ENCODE measurements at places on chromosomes 12 and 14.

GRCh38 chr12:91271185-91271584 is 88.6 kb upstream of the DCN start:
- no peak for DNase-seq

GRCh38 chr12:79737875-79738718 is 47.3 kb upstream of the PAWR start:
- no peak for DNase-seq

- DNase-seq = no peak
These were observed 299.6 kb upstream of the DCN start for GRCh38 chr12:91482231-91482630.

- no peak for DNase-seq
These were observed 28.4 kb downstream of the AREL1 start for GRCh38 chr14:74684434-74684833.

GRCh38 chr14:70881549-70882177 is 25.6 kb upstream of the PCNX1 start:
- DNase-seq = no peak

DNA sequence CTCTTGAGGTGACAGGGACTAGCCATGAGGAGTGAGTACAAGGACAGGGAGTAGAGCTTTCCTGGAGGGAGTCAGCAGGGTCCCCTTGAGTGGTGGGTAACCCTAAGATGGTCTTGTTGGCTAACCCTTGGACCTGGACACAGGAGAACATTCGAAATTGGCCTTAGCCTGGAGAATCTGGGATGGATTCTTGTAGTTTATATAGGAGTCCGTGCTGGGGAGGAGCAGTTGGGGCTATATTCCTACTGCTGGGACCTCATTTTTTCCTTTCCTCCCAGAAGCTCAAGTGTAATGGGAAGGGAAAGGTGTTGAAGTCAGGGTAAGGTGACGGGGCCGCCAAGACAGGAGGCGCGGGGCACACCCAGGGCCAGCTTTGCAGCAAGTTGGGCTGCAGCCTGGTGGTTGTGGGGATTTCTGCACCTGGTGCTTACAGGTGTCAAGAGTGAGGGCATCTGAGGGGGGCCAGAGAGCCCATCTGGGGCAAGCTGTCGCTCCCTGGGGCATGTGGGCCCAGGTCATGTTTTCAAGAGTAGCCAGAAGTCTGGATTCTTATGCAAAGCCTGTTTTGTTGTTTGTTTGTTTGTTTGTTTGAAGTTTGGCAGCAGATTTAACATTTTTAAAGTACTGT is 5.1 kb downstream of the BCL7A start:
- DNase-seq = no peak

- DNase-seq = no peak
These were observed 95.4 kb downstream of the TTC7B start for GRCh38 chr14:90720832-90721231.

DNA sequence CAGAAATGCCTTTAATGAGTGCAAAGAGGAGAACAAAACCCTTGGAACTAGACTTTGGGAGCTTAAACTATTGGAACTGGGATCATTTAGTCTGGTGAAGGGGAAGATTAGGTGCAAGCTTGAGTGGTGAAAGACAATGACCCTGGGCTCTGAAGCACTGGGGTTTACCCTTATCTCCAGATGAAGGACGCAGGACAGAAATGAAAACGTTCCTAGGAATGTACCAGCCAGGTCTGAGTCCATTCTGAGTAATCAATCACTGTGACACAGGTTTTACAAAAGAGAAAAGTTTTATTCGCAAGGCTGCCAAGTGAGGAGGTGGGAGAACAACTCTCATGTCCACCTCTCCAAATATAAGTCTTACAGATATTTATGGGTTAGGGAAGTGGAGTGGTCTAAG is 249.1 kb downstream of the LRIG3 start:
- DNase-seq = no peak

GRCh38 chr12:28780096-28780495 is 369.0 kb upstream of the FAR2 start:
- DNase-seq = no peak

- no peak for DNase-seq
These were observed 951 bp downstream of the WDHD1 start for GRCh38 chr14:55025948-55026347.

- DNase-seq = no peak
These were observed 137.3 kb downstream of the C12orf75 start for GRCh38 chr12:105467710-105468366.

DNA sequence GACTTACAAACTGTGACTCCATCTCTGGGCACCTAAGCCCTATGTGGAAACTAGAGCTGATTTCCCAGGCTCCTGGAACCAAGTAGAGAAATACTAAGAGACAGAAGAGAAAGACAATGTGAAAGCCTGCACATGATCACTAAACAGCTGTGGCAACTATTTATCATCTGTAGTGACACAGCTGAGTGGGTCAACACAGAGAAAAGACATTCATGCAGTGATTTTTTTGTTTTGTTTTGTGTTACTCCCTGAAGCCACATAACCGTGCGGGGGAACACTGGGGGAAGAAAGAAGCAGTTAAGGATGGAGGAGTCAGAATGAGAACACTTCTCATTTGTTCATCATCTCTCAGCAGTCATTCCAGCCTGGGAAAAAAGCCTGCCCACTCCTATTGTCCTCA is 1.5 kb downstream of the PRR4 start:
- no peak for DNase-seq

DNA sequence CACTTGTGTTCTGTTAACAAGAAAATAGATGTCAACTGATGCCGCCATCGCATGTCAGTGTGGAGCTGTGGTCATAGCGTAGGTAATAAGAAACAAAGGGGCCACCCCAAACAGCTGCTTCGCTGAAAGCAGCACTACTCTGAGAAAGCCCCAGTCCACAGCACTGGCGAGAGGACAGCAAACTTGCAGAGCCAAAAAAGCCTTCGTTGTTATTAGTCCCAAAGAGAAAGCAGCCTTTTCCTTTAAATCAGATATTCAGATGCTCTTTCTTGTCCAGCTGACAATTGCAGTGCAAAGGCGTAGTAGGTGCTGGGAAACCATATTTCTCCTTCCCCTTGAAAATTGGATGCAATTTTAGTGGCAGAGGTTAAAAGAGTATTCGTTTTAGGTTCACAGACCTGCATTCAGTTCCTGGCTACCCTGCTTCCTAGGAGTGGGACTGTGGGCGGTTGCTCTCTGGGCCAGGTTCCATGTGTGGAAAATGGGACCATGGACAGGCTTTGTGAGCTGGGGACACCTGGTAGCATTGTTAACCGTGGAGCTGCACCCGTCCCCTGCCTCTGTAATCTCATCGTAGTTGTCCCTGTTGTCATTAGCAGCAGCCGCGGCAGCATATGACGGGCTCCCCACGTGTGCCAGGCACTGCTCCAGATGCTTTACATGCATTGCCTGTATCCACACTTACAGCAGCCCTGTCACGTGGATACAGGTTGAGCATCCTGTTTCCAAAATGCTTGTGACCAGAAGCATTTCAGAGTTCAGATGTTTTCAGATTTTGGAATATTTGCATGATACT is 54.2 kb downstream of the ELK3 start:
- DNase-seq = no peak

DNA sequence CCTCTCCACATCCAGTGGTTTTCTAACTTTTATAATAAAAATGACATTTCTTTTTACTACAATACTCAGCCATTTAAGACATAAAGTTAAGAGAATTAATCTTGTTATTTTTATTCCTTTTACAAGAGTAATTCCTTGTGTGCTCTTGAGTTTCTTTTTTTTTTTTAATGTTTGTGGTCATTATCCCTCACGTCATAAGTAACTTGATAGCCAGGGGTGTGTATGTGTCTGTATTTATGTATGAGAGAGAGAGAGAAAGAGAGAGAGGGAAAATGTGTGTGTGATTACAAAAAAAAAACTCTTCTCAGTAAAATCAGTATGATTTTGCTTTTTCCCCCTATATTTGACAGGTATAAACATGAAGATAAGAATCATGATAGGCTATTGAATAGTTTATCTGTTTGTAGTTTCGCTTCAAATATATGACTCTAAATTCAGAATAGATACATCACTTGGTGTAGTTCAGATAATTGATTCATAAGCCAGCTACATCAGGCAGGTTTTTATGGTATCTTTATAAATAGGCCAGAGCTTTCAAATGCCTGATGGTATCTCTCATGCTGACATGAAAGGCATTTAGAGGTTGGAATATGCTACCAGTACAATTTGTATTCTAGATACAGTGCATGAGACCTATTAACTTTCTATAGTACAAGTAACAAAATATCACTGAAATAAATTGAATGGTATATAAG is 34.9 kb downstream of the RERGL start:
- no peak for DNase-seq

GRCh38 chr14:102407258-102407657 is 44.5 kb downstream of the TECPR2 start:
- no peak for DNase-seq

- DNase-seq = no peak
These were observed 36.7 kb downstream of the KIF21A start for GRCh38 chr12:39406262-39406661.

- no peak for DNase-seq
These were observed 311.8 kb upstream of the TMTC1 start for GRCh38 chr12:30095511-30095910.

GRCh38 chr12:49336645-49337584 is at the start of gene C1QL4:
Gene C1QL4, minus strand, starts transcription at chr12:49337188. Its CDS starts 711 bp downstream, at chr12:49336477.
- DNase-seq = peak; percentile 89

DNA sequence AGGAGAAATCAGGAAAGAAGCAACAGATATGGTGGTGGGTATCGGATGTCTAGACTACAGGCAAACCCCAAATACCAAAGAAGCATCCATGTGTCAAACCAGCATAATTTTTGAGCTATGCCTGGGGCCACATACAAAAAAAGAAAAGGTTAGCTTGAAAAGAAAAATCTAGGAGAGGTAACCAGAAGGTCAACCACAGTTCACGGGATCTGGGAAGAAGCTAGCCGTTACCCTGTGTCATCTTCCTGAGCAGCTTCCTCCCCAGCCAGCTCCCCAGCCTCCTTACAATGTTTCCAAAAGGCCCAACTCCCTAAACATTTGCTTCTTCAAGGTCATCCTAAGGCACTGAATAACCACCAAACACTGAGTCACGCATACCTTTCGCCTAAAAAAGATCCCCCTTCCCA is 3.1 kb downstream of the SINHCAF start:
- DNase-seq = no peak

DNA sequence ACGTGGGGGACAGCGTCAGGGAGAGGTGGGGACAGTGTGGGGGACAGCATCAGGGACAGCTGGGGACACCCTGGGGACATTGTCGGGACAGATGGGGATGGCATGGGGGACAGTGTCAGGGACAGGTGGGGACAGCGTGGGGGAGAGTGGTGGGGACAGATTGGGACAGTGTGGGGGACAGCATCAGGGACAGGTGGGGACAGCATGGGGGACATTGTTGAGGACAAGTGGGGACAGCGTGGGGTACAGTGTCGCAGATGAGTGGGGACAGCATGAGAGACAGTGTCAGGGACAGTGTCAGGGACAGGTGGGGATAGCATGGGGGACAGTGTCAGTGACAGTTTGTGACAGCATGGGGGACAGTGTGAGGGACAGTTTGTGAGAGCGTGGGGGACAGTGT is 240.9 kb downstream of the TMEM121 start:
- DNase-seq = no peak

DNA sequence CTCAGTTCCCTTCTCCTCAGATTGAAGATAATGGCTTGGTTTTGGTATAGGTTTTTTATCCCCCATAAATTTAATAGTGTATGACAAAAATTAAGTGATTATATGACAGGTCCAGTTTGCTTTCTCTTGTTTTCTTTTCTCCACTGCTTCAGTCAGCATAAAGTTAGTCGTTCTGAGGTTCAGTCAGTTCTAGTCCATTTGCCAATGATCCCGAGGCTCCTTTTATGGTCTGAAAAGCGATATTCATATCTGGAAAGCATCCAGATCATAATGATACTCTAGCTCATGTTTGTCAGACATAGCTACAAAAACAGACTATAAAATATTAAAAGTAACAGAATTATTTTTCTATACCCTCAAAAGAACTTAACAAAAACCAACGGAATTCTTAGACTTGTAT is 67.1 kb upstream of the SLC38A4 start:
- DNase-seq = no peak

DNA sequence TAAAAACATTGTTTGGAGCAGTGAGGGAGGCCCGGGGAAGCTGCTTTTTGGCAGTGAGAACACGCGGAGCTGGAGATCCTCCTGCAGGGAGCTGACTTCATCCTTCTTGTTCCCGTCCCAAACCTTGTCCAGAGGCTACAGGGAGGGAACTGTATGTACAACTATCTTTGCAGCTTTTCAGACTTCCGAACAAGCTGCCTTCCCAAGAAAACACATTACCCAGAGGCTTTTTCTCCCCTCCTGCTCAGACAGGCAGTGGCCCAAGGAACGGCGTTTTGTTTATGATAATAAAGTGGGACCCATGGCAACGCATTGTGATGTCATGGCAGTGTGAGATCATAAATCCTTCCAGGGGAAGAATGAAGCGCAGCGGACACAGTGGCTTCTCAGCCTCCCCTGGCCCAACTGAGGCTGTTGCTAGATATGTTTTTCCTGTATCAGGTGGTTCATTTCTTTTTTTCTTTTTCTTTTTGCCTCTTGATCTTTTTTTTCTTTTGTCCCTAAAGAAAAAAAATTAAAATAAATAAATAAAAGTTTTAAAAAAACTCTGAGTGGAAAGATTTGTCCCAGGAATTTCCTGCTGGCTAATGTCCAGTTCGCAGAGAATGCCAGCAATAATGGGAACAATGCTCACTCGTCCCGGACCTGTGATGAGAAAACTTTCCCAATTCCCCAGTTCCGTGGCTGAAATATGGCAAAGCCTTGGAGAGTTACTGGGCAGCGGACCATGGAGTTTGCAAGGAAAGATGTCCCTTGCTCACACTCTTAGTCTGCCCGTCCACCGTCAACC is 103.4 kb upstream of the MAP1LC3B2 start:
- no peak for DNase-seq

GRCh38 chr12:92393504-92393903 is 247.9 kb upstream of the BTG1 start:
- DNase-seq = no peak

DNA sequence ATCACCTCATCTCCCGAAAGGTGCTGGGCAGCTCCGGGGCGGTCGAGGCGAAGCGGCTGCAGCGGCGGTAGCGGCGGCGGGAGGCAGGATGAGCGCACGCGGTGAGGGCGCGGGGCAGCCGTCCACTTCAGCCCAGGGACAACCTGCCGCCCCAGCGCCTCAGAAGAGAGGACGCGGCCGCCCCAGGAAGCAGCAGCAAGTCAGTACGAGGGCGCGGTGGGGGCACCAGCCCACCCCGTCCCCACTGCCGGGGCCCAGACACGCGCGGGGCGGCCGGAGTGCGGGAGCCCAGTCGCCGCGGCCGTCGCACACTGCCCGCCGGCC is 862 bp downstream of the HMGA2 start:
- DNase-seq = no peak

DNA sequence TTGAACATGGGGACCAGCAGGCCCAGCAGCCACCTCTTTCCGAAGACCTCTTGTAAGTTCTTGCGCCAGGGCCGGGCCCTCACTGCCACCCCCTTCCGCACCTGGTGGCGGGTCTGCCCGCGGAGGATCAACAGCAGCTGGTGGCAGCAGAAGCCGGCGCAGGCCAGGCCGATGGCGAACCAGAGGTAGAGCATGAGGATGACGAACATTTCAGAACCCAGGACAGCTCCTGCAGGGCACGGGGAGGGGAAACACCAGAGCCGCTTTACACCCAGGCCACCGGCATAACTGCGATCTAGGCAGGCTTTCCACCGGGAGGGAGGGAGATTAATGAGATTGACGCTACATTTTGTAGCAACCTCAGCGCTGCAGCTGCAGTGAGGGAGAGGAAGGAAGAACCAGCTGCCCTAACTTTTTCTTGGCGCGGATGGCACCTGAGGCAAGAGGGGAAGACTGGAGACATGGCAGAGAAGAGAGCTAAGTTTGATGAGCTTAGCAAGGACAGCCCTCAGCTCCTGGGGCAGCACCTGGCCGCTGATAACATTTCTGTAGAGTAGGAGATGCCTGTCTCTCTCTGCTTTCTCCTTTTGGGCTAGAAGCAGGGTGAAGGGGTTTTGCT is 7.8 kb downstream of the ZDHHC22 start:
- peak; percentile 43 for DNase-seq

Measured in stimulated activated CD4-positive, alpha-beta T cell treated with anti-CD3 and anti-CD28 coated beads, Interleukin-12 subunit alpha, Interleukin-12 subunit beta, amount 100 ng/mL, for 4 hours (primary cell).